ENCODE measurements at places on chromosomes 13 and 19. TPM values are rescaled to one million over a fixed set of nuclear protein-coding genes. Genes with fewer than 3 reads are reported as not detected.

DNA sequence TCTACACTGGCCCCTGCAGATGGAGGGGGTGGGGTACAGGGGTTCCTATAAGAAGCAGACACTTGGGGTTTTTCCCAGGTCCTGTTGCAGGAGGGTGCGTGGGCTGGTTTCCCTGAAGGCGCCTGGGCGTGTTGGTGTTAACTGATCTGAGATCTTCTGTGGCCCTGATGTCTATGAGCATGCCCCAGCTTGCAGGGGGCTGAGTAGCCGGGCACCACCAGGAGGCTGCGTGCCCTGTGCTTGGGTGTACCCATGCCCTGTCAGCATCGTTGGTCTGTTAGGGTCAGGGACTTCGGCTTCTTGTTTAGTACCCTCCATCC, 45.3 kb downstream of the CAPN12 start:
- H3K4me3 ChIP-seq, result no peak overlapping the region
- no peak for DNase-seq
- no peak overlapping the region for H3K27ac ChIP-seq
- H3K27me3 ChIP-seq, result no peaks in the 10 kb centered on the region
- peaks cover 52% of the 10 kb centered on the region for H3K4me1 ChIP-seq

APBA3 gene
- total RNA-seq, result 81.0 TPM

- no peak overlapping the region for H3K27ac ChIP-seq
- H3K4me3 ChIP-seq, result no peak overlapping the region
- no peaks in the 10 kb centered on the region for H3K27me3 ChIP-seq
- H3K4me1 ChIP-seq, result peaks cover 6% of the 10 kb centered on the region
Measured at GRCh38 chr19:47390533-47391488, 28.5 kb downstream of the MEIS3 start.

GRCh38 chr19:42816894-42817293, 51.4 kb upstream of the PSG8 start:
- H3K27ac ChIP-seq, result no peak overlapping the region
- no peaks in the 10 kb centered on the region for H3K4me1 ChIP-seq
- H3K27me3 ChIP-seq, result no peaks in the 10 kb centered on the region

DNA sequence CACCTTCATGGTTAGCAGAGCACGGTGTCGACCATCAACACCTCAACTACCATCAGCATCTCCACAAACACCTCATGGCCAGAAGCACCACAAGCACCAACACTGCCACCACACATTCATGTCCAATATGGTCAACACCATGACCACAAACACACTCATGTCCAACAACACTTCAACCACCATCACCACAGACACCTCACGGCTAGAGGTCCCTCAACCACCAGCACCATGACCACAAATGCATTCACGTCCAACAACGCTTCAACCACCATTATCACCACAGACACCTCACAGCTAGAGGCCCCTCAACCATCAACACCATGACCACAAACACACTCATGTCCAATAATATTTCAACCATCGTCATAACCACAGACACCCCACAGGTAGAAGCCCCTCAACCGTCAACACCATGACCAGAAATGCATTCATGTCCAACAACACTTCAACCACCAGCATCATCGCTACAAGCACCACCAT, 10.2 kb downstream of the TRAPPC5 start:
- H3K27ac ChIP-seq, result no peak overlapping the region
- no peaks in the 10 kb centered on the region for H3K36me3 ChIP-seq
- H3K4me1 ChIP-seq, result no peaks in the 10 kb centered on the region
- no peak overlapping the region for H3K4me3 ChIP-seq
- no peaks in the 10 kb centered on the region for H3K27me3 ChIP-seq

GRCh38 chr19:51490676-51491075, 10.9 kb downstream of the SIGLEC12 start:
- no peaks in the 10 kb centered on the region for H3K4me1 ChIP-seq
- no peak overlapping the region for H3K27ac ChIP-seq
- H3K27me3 ChIP-seq, result no peaks in the 10 kb centered on the region
- no peak overlapping the region for H3K4me3 ChIP-seq
- no peaks in the 10 kb centered on the region for H3K36me3 ChIP-seq

ELSPBP1 gene
- not detected for total RNA-seq

DNA sequence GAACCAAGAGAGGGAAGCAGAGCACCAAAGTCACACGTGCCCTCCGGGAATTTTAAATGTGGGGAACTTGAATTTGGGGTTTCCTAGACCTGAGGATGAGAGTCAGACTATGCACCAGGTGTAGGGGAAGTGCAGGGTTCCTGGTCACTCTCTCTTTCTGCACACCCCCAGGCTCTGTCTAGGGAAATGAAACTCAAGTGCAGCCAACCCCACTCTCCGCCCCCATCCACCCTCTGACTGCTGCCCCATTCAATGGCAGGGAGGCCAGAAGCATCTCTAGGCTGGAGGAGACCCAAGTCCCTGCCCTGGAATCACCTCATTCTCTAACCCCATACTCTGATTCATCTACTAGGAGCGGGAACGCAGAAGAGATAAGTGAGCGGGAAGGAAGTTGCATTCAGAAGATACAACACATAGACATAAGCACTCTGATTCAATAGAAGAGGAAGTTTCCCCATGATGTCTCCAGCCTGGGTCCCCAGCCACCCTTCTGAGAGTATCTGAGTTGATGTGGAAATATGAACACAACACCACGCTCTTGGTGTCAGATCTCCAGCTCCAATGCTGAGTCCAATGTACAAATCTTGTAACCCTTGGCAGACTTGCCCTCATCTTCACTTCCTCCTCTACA, 4.7 kb upstream of the SIGLEC14 start:
- H3K4me3 ChIP-seq, result no peak overlapping the region
- H3K27ac ChIP-seq, result no peak overlapping the region
- no peaks in the 10 kb centered on the region for H3K4me1 ChIP-seq
- peaks cover 4% of the 10 kb centered on the region for H3K27me3 ChIP-seq
- no peak for DNase-seq
- H3K36me3 ChIP-seq, result no peaks in the 10 kb centered on the region

DNA sequence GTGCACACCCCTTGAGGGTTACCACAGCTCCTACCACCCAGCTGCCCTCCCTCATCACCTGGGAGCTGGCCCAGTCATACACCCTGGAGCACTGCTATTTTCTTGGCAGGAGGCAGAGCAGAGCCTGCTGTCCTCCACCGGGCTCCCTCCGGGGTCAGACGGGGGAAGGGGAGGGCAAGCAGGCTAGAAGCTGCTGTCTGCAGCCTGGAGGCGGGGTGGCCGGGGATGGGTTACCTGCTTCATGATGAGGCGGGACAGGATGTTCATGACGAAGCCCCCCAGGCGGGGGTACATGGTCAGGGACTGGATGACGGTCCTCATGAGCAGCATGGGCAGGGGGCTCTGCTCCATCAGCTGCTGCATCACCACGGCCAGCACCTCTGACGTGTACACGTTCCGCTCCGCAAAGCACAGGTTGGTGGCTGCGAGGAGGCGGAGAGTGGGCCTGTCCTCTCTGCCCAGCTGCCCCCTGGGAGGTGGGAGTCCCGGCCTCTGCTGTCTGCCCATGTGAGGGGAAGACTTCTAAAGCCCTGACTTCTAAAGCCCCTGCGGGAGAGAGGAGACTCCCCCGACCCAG, 2.7 kb upstream of the RSPH6A start:
- H3K4me1 ChIP-seq, result peaks cover 18% of the 10 kb centered on the region
- DNase-seq, result no peak
- no peaks in the 10 kb centered on the region for H3K27me3 ChIP-seq
- no peak overlapping the region for H3K4me3 ChIP-seq
- no peak overlapping the region for H3K27ac ChIP-seq

GRCh38 chr13:41465241-41465847, 8.0 kb downstream of the RGCC start:
- no peaks in the 10 kb centered on the region for H3K27me3 ChIP-seq
- peaks cover 65% of the 10 kb centered on the region for H3K36me3 ChIP-seq

LILRB2 gene
- not detected for total RNA-seq

All from CD4-positive, CD25-positive, alpha-beta regulatory T cell (primary cell).